ENCODE measurements at places on chromosomes 16 and 17.

DNA sequence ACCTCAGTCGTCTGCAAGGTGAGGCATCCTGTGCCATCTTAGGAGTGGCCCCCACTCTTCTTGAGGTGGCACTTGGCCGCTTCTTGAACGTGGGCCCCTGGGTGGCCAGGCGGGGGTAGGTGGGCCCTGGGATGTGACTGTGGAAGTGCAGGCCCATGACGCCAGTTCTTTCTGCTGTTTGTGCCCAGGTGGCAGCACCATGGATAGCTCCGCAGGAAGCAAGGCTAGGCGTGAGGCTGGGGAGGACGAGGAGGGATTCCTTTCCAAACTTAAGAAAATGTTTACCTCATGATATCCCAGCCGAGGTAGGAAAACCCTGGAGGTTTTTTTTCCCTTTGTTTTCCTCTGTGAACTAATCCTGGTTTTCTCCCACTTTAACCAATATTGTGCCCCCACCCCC, 19.8 kb downstream of the NMRAL1 start:
- DNase-seq, result no peak

DNA sequence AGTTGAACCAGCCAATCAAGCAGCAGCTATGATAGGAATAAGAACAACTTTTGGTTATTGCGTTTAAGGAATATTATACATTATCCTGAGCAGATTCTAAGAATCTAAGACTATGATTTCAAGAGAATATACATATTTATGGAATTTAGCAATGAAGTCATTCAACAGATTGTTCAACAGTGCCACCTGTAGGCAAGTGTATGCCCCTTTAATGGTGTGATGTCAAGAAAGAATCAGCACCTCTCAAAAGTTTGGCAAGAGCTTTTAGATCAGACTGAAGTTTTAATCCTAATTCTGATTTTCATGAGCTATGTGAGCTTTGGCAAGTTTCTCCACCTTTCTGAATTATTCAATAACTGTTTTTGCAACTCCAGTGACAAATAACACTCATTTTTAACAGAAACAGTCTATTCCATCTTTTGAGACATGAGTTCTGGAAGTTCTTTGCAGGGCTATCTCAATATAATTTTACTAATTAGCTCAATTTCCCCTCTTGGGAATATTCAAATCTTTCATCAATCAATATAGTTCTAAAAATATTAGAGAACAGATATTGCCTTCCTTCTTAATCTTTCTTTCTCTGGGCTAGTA, 474.3 kb upstream of the TOM1L1 start:
- no peak for DNase-seq

GRCh38 chr17:75487351-75488070, 27.8 kb downstream of the CASKIN2 start:
- peak; percentile 85 for DNase-seq

GRCh38 chr16:79589601-79590102, 10.9 kb downstream of the MAF start:
- no peak for DNase-seq

- DNase-seq, result no peak
Measured at GRCh38 chr16:10465821-10466220, 80.0 kb downstream of the ATF7IP2 start.

GRCh38 chr17:51802544-51802943, 356.0 kb downstream of the CA10 start:
- DNase-seq, result no peak

GRCh38 chr17:36525113-36525512, 9.6 kb downstream of the MYO19 start:
- no peak for DNase-seq

GRCh38 chr17:1156864-1157263, 22.9 kb downstream of the ABR start:
- DNase-seq, result no peak

- DNase-seq, result no peak
Measured at GRCh38 chr17:80660527-80661198, 116.0 kb downstream of the RPTOR start.

GRCh38 chr16:11356573-11357331, 11.5 kb downstream of the RMI2 start:
- DNase-seq, result no peak

DNA sequence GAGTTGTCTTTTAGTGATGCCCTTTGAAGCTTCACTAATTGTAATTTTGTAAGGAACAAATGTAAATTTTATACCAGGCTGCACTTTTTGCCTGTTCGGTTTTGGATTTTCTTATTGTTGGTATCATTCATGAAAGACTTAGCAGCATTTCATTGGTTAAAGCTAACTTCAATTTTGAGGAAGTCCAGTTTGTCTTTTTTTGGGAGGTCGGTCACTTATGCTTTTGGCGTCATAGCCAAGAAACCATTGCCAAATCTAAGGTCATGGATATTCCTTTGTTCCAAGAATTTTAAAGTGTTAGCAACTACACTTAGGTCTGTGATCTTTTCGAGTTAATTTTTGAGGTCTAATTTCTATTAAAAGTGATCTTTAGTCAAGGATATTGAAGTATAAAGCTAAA, 77.1 kb downstream of the PRKCA start:
- no peak for DNase-seq

DNA sequence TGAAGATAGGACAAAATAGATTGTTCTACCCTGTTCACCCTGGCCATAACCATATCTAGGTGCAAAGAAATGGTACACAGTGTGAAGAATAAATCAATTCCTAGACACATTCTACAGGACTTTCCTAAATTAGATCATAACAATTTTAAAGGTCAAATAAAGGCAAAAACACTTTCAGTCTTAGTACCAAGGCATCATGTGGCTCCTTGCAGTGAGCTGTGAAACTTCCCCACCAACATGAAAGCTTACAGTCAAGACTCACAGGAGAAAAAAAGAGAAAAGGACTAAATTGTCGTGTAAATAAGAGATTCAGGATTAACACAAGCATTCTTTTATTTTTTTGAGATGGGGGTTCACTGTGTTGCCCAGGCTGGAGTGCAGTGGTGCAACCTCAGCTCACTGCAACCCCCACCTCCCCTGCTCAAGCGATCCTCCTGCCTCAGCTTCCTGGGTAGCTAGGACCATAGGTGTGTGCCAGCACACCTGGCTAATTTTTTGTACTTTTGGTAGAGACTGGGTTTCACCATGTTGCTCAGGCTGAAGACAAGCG, 14.2 kb downstream of the NSMCE1 start:
- DNase-seq, result no peak

DNA sequence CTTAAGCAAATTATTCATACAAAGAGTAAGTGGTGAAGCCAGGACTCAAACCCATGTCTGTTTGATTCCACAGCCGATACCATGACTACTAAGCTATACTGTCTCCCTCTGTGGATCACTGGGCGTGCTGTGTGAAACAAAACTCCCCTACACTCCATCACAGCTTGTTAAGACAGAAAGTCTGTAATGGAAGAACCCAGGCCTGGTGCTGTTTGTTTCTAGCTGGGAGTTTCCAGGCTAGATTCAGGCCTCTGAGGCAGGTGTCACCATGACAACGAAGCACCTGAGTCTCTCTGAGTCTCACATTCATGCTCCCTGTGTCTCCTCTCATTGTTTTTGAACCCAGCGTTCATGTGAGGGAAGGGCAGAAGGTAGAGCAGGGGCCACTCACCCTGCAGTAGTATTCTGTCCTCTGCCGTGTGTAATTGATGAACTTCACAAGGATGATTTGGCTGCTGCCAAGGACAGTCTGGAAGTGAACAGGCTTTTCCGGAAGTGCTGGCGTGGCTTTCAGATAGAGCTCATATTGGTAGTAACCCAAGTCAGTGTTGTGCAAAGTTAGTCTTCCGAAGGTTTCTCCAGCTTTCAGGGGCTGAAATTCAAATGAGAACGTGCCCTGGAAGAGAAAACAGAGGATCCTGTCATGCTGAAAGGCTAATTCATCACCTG, 8.6 kb upstream of the VAC14 start:
- DNase-seq, result no peak

GRCh38 chr17:48620461-48621139, 5.5 kb upstream of the HOXB8 start:
- no peak for DNase-seq

GRCh38 chr17:42781639-42782165, 1.3 kb downstream of the WNK4 start:
- DNase-seq, result no peak

- no peak for DNase-seq
Measured at GRCh38 chr16:25033852-25034251, 18.7 kb upstream of the ARHGAP17 start.

GRCh38 chr17:83194761-83195329, 115.4 kb downstream of the METRNL start:
- DNase-seq, result no peak

DNA sequence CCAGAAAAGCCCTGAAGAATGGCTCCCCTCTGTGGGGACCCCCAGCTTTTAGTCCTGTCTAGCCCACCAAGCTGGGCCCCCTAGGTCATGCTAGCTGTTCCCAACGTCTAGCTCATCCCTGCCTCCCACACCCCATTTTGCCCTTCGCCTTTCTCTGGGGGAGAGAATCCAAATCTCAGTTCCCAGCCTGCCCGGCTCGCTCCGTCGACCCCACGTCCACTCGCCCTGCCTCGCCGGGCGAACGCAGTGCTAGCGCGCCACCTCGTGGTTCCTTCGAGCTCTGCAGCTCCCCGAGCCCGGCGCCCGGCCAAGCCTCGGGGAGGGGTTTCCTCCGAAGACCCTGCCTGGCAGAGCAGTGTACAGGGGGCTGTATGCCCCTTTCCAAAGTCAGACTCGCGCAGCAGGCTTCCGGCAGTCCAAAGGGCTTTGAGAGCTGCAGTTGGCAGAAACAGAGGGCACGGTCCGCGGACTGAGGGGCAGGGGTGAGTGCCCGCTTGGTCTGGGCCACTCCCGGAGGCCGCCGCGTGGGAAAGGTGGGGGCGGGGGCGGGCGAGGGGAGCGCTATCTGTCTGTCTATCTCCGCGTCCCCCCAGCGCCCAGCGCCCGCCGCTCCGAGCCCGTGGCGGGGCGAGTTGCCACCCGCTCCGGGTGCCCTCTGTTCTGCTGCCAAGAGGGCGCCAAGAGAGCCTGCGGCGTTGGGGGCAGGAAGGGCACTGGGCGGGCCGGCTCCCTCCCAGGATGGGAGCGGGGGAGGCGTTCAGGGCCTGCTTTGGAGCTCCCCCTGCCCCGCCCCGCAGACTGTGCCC, 1.7 kb upstream of the DLX3 start:
- DNase-seq, result peak; percentile 66

GRCh38 chr17:838486-838885, 56.3 kb downstream of the MRM3 start:
- DNase-seq, result no peak

DNA sequence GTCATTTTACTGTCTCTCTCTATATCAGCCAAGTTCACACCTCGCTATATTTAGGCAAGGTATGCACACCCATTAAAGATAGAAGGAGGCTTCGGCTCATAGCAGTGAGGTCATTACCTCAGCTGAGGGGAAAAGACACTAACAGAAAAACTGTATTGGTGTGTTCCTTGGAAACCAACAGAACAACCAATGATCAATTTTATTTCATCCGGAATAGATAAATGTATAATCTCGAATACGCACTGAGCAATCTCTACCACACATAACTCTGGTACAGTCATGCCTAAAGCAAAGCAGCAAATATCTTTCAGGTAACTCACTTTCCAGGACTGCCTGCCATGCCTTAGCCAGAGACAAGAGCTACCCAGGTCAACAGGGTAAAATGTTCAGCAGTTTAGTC, 109.9 kb upstream of the CORO6 start:
- no peak for DNase-seq

- DNase-seq, result no peak
Measured at GRCh38 chr17:444879-445454, 92.4 kb upstream of the RPH3AL start.

DNA sequence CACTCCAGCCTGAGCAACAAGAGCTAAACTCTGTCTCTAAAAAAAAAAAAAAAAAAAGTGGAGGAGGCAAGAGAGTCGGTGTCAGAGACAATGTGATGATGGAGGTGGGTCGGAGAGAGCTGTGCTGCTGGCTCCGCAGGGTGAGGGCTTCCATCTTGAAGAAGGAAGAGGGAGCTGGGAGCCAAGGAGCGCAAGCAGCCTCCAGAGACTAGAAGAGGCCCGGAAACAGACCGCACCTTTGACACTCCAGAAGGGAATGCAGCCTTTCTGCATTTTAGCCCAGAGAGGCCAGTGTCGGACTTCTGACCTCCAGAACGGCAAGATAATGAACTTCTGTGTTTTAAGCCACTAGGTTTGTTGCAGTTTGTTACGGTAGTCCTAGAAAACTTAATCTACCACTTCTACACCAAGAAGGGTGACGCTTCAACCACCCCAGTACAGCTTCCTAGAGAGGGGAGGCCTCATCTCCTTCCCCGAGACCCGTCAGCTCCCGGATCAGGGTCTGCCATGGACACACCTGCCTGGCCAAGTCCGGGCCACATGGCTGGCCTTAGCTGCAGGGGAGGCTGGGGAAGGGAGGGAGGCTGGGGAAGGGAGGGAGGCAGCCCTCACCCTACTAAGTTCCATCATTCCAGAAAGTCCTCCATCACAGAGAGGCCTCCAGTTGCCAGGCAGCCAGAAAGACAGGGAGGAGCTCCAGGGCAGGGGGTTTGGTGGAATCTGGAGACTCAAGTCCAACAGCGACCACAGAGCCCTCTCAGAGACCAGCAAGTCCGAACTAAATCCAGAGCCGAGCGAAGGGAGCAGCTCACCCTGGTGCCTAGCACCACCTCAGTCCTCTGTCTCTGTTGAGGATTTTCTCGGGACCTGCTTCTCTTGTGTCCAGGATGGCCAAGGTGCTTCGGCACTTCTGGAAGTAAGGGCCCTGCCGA, 13.2 kb upstream of the RBFOX3 start:
- no peak for DNase-seq

DNA sequence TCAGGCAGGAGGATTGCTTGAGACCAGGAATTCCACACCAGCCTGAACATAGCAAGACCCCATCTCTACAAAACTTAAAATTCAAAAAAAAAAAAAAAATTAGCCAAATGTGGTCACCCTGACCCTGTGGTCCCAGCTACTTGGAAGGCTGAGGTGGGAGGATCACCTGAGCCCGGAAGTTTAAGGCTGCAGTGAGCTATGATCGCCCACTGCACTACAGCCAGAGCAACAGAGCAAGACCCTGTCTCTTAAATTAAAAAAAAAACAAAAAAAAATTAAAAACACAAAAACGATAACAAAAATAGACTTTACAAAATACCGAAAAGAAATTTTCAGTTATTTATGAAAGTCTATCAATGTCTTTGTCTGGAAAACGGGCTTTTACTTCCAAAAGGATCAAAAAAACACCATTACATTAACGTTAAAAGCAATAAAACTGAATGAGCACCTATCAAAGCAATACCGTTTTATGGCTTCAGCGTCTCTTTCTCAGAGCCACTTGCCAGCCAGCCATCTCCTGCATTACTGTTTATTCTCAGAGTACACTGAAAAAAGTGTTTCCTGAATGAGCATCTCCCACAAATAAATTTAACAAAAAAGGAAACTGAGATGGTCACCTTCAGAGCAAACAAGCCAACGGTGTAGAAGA, 6.1 kb downstream of the USP7 start:
- no peak for DNase-seq

GRCh38 chr17:68863091-68863652, 92.0 kb downstream of the ABCA8 start:
- no peak for DNase-seq

GRCh38 chr17:33015716-33016346, 24.2 kb downstream of the SPACA3 start:
- DNase-seq, result no peak
